NCI-H2107 (cell line): ENCODE measurements at places on chromosomes 13 and 19.

- DNase-seq = no peak
Measured at GRCh38 chr13:111143865-111144540, 28.9 kb downstream of the ARHGEF7 start.

- DNase-seq = no peak
Measured at GRCh38 chr13:53143757-53144339, 115.2 kb downstream of the OLFM4 start.

GRCh38 chr19:33879818-33880575 lies 83.3 kb downstream of the KCTD15 start:
- DNase-seq = no peak

GRCh38 chr13:33146843-33147611 lies 130.8 kb downstream of the KL start:
- no peak for DNase-seq

DNA sequence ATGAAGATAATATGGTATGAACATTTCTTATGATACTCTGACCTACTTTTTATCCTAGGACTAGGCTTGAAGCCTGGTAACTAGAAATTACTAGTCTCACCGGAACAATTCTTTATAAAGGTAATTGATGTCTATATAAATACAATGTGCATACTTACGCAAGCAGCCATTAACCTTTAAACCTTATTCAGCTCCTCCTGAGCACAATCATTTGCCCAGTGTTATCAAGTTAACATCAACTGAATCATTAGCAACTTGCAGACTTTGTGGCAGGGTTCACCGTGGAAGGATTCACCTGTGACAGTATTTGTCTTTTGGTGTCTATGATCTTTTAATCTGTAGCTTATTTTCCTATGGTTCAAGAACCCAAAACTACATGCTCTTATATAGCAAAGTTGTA lies 508.6 kb upstream of the KLHL1 start:
- DNase-seq = no peak

GRCh38 chr13:28204690-28205443 lies 66.5 kb downstream of the PAN3 start:
- DNase-seq = no peak

DNA sequence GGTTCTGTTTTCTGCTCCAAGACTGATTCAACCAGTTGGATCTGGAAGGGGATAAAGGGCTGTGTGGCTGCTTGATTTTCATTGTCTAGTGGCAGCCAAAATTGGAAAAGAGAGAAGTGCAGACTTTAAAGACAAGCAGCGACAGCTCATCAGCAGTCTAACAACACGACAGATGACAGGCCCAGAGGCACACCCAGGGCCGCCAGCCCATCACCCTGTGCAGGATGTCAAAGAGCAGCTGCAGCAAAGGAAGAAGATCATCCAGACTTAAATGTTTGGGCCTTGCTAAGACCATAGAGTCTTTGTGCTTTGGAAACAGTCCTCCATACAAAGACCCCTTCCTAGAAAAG lies 421.0 kb upstream of the KLF12 start:
- no peak for DNase-seq

GRCh38 chr19:17790059-17790780 lies 4.7 kb upstream of the B3GNT3 start:
- no peak for DNase-seq

GRCh38 chr13:67967031-67967430 lies 736.9 kb upstream of the PCDH9 start:
- DNase-seq = no peak

DNA sequence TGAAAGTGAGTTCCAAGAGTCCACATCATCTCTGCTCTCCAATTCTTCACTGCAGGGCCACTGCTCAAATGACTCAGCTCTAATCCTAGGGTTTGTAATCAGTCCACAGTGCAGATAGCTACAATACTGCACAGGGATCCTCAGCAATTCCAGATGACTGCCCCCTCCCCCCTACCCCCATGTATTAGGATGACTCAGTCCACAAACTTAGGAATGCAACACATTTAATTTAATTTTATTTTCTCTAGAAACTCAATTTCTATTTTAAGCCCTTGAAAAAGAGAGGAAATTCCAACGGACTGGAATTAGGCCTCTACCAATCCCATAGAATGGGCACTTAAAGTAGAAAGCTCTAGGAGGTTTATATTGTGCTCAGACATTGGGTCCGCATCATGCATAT lies 173.8 kb upstream of the SOX21 start:
- DNase-seq = no peak

DNA sequence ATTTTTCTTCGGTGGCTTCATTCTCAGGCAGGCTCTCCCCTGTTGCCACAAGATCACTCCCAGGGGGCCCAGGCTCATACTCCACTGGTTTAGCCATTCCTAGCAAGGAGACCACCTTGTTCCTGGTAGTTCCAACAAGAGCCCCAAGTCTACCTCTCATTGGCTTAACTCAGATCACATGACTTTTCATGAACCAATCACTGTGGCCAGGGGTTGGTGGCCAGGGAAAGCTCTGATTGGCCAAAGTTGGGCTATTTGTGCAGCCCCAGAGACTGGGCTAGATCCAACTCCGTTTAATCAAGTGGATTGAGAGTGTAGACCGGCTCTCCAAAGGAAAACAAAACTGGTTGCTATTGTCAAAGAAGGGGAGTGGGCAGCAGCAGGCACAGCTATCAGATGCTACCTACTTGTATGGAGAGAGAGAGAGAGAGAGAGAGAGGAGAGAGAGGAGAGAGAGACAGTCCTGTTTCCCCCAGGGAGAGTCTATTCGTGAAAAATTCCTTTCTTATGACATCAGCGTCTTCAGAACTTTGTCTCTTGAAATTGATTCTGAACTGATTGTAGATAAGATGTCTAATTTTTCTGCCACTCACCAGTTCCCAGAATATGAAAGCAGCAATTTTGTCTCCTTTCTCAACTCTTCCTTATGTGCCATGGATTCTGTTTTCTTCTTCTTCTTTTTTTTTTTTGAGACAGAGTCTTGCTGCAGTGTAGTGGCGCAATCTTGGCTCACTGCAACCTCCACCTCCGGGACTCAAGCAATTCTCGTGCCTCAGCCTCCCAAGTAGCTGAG lies 5.9 kb downstream of the CEACAM19 start:
- no peak for DNase-seq

GRCh38 chr13:108897955-108898354 lies 268.5 kb downstream of the MYO16 start:
- DNase-seq = no peak

DNA sequence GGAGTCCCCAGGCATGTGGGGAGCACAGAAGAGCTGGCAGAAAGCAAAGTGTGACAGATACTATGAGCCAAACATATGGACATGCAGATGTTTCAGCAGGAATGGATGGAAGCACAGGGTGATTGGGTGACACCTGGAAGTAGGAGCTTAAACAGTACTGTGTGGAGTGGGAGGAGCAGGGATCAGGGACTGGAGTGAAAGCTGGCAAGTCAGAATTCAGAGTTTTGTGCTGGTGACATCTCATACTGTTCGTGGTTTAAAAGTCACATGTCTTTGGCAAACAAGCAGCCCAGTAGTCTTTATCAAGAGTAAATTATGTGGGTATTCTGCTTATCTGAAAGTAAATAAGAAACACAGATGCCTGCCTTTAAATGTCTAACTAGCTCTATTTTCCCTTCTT lies 408.2 kb downstream of the COG6 start:
- DNase-seq = no peak

GRCh38 chr19:32816555-32817099 lies 52.9 kb downstream of the SLC7A9 start:
- no peak for DNase-seq

GRCh38 chr13:87274209-87274819 lies 396.9 kb upstream of the SLITRK5 start:
- DNase-seq = no peak

GRCh38 chr13:98706446-98707110 lies 45.9 kb downstream of the SLC15A1 start:
- peak; percentile 2 for DNase-seq

DNA sequence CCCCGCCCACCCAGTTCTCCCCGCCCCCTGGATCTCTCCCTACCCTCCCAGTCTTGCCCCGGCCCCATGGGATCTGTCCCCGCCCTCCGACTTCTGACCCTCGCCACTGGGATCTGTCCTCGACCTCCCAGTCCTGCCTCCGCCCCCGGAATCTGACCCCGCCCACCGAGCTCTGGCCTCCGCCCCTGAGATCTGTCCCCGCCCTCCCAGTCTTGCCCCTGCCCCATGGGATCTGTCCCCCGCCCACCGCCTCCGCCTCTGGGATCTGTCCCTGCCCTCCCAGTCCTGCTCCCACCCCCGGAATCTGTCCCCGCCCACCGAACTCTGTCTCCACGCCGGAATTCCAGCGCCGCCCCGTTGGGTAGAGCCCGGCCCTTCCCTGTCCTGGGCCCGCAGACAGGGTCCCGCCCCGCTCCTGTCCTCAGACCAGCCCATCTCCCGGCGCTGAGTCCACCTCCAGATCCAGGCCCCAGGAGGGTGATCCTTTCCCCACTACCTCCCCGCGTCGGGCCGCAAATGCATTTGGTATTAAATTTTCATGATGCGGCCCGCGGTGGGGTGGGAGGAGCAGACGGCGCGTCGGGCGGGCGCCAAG lies 1.5 kb upstream of the SLC17A7 start:
- DNase-seq = no peak

GRCh38 chr13:29920025-29920643 lies 69.7 kb upstream of the UBL3 start:
- DNase-seq = no peak

GRCh38 chr13:28421676-28422410 lies 73.1 kb downstream of the FLT1 start:
- no peak for DNase-seq

DNA sequence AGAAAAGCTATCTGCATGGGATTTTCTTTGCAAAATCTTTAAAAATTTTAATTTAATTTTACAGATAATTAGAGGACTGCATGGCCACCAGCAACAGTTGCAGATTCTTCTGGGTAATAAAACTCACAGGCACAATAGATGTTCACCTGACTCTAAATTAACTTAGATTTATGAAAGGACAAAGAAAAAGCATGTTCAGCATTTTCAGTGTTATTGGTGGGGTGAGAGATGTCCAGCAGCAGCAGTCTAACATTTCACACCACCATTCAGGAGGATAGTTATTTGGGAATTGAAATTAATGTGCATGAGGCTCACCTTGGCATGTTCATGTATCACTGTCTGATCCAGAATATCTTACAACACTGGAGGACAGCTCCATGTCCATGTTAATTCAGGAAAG lies 74.0 kb downstream of the SCGB2B2 start:
- no peak for DNase-seq

- no peak for DNase-seq
Measured at GRCh38 chr19:14089662-14090508, 666 bp downstream of the SAMD1 start.

DNA sequence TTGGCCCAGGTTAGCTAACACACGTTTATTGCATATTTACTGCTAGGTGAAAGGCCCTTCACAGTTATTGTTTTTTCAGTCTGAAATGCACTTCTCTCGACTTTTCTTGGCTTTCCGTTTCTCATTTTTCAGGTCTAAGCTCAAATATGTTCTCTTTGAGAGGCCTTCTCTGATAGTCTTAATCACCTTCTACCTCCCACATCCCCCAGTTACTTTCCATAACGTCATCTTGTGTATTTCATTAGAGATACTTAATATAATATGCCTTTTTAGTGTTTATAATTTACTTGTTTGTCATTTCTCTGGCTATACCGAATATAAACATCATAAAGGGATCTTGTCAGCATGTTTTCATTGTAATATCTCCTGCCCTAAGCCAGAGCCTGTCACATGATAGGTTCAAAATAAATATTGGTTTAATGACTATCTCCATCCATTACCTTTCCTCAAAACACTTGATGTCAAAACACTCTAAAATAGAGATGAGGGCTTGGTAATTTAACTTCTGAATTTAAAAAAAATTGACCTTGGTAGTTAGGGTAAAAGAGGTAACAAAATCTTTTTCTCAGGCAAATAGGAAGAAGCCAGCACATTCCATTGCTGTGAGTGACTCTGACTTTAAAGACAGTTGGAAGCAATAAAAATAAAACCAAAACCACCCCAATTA lies 168.6 kb upstream of the RFC3 start:
- DNase-seq = no peak

- DNase-seq = no peak
Measured at GRCh38 chr19:10646456-10647159, 7.5 kb upstream of the ILF3 start.

- DNase-seq = no peak
Measured at GRCh38 chr13:109667807-109668291, 118.5 kb downstream of the IRS2 start.

GRCh38 chr19:992670-993055 lies 7.6 kb upstream of the GRIN3B start:
- no peak for DNase-seq

- DNase-seq = no peak
Measured at GRCh38 chr13:23627410-23627809, 57.2 kb downstream of the TNFRSF19 start.

- no peak for DNase-seq
Measured at GRCh38 chr19:10270616-10271394, at the start of gene ICAM1. Gene ICAM1, plus strand, starts transcription at chr19:10271120. Its CDS starts 40 bp downstream, at chr19:10271160.

- DNase-seq = no peak
Measured at GRCh38 chr13:32736648-32737047, 150.4 kb downstream of the PDS5B start.
